ENCODE measurements at places on chromosomes 5 and 9.

DNA sequence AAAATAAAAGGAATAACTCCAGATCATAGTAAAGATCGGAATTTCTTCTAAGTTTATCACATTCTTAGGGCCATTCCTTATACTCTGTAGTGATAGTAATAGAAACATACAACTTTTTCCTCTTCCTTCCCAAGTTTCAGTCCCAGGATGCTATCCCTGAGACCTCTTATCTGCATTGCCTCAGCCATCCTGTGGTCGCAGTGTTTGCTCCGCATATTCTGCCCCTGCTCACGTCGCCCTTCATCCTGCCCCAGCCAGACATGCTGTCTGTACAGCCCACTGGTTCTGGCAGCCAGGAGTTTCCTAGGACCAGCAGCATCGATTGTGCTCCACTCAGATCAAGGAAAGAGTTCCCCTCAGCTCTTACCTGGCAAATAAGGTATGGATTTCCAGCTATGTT is 132.7 kb upstream of the ERCC6L2 start:
- no peak for DNase-seq

GRCh38 chr5:50574121-50574520 is 92.3 kb upstream of the PARP8 start:
- no peak for DNase-seq

DNA sequence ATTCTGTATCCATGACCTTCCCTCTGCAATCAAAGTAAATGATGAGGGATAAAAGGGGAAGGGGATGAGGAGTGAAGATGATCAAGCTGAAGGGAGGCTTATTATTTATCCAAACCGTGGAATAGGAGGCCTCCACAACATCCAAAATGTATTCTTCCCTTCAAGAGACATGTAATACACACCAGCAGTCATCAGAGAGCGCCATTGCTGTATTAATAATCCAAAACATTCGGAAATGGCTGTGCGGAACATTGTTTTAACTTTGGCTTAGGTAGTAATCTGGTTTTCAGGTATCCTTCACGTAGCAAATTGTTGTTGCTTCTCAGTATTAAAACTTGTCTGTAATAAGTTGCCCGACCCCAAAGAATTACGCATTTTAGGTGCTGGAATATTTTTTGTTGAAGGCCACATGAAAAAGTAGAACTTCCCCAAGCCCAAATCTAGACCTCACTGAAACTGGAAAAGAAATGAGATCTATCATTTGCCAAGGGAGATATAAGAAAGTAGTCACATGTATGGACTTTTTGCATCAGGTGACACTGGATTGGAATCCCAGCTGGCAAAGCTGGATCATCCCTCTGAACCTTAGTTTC is 2.6 kb upstream of the BOD1 start:
- DNase-seq: no peak

DNA sequence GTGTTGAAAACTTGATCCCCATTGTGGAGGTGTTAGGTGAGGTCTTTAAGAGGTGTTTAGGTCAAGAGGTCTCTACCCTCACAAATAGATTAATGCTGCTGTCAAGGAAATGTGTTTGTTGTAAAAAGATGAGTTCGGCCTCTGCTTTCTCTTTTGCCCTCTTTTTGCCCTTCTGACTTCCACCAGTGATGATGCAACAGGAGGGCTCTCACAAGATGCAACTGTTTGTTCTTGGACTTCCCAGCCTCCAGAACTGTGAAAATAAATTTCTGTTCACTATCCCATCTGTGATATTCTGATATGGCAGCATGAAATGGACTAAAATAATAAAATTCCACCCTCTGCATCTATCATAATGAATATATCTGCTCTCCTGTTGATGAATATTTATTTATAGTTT is 650.0 kb upstream of the ZNF608 start:
- no peak for DNase-seq

- no peak for DNase-seq
Observed at GRCh38 chr5:21168557-21168956, 1180.6 kb upstream of the CDH18 start.

DNA sequence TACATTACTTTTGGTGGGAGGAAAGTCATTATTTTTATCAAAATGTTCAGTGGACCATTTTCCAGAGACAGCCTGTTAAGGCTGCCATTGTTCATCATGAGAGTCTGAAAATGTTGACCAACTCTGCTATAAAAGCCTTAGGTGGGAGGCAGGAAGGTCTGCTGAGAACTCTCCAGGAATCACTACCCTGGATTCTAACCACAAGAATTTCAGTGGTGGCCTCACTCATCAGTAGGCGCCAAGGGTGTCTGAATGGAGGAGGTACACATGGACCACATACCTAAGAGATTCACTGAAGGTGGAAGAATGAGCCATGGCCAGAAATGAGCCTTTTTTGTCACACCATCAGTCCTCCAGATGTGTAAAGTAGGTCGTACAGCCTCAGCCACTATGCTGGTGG is 21.0 kb upstream of the TLX3 start:
- DNase-seq: no peak

DNA sequence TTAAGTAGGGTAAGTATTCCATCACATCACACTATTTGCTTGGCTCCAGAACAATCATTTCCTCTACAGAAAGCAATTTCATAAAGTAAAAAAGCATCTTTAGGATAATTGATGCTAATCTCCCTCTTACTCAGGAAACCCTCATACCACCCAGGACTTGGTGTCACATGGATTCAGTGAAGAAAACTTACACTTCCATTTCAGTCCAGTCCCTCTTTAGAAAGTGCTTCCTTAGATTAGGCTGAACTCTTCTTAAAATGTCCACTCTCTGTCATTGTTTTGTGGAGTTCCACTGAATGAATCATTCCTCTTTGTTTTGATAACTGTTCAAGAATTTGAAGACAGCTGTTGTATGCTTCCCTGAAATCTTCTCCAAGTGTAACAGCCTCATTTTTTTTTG is 144.0 kb upstream of the ZNF462 start:
- DNase-seq: no peak

DNA sequence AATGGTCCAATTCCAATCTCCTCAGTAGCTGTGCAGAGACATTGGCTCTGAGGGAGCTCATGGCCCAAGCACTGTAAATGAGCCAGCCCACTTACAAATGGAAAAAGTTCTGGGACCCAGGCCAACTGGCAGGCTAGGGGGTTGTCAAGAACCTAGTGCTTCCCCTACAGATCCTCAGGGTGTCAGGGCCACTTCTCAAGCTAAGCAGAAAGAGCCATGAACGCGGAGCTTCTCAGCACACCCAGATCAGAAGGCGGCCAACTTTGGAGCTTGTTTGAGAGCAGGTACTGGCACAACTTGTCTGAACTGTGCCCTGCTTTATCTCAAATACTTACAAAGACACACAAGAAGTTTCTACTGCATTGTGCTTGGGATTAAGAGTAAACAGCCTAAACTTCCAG is 17.5 kb downstream of the TLE1 start:
- no peak for DNase-seq

DNA sequence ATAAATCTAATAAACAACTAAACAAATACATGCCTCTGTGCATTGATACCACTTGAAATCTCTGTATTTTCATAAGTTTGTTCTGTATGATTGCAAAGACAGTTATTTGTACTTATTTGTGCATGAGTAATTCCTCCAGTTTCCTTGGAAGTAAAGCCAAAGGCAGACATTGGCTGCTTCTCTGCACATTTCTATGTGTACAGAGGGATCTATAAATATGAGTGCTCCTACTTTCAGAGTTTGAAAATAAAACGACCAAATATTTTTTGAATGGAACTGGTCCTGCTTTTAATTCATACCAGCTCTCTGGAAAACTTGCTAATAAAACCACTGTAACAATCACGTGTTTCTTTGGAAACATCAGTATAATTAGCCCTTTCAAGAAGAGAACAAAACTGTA is 306.5 kb downstream of the MAN2A1 start:
- DNase-seq: no peak

DNA sequence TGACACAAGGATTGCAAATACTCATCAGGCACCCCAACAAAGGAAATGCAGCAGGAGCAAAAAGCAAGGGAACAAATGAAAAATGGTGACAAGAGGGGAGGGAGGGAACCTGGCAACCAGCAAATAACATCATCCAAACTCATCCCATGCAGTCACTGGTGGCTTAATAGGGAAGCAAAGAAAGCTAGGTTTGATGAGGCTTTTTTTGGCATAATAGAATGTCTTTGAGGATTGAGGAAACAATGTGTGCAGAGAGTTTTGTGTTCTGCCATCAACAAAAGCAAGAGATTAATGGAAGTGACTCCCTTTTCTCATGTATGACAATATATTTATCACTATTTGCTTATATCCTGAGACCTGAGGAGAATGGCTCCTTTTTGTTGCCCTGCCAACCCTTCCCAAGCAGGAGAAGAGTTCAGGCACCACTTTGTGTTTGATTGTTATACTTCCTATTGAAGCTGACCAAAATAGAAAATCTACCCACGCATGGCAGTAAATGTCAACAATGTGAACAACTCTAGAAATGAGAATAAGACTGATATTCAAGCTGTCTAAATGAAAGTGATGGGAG is 375.7 kb downstream of the CAAP1 start:
- DNase-seq: no peak

DNA sequence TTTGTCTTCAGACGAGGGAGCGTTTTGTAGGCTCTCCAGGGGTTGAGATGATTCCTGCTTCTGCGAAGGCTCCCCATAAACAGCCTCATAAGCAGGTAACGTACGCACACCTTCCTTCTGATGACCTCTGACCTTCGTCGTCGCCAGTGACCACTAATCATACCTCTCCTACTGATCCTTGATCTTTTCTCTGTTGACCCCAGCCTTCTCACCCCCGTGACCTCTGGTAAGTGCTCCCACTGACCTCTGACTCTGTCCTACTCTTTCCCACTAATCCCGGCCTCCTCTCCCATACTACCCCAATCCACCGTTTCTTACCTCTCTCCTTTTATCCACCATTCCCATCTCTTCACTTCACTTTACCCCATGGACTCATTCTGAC is 345 bp downstream of the DNAI1 start:
- no peak for DNase-seq

DNA sequence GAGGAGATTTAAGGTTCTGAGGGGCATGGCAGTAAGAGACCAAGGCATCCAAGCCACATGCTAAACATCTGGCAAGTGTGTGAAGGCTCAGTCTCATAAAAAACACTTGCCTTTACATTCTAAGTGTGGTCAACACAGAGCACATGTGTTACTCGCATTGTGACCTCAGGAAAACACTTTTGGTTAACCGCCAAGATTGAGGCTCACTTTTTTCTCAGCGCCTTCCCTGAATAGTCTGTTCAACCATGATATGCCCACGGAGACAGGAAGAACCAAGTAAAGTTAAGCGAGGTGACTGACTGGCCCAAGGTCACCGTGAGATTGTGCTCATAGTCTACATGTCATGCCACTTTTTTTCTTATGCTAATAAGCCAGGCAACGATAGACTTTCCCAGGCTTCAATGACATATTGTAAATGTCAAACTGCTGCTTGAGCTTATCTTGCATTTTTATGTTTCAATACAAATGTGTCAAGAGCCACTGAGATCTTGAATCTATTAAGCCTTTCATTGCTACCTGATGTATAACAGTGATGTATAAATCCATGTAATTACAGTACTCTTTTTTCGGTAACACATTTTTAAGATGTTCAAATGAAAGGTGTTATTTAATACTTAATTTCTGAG is 21.1 kb upstream of the IL9 start:
- DNase-seq: no peak

DNA sequence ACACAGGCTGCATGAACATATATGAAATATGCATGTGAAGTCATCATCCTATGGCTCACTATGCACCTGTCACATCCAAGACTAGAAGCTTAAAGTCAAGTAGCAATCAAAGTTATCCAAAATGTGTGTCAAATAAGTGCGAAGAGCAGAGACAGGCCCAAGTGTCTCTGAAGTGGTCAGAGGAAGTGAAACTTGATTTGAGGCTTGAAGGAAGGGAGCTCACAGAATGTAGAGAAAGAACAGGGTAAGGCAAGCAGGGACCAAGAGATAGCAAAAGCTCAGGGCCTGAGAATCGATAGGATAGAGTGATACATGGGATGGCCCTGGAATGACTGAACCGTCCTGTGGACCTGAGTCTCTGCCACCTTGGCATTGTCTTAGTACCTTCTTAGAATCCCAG is 274.3 kb upstream of the TRPC7 start:
- no peak for DNase-seq

All from vagina (tissue), 2 donors.